ENCODE measurements at places on chromosomes 3 and 15.
A peak's percentile ranks its signal among the peaks of the same experiment; 100 is the strongest.

DNA sequence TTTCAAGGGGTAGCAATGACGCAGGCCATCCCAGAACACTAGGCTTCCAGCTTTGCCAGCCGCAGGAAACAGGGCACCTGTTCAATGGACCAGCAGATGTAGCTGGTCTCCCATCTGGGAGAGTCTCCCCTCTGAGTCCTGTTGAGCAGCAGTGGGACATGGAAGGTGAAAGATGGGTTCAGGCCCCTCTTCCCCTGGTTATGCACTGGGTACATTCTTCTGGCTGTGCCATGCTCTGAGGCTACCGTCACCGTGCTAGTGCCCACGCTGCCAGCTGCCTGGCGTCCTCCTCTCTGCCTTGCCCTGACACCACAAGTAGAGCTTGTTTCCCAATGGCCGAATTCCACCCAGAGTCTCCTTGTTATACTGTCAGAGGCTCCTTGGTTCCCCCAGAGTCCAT lies 63.1 kb downstream of the TLE3 start:
- DNase-seq: no peak

GRCh38 chr15:49320351-49320750 lies 102.7 kb upstream of the FGF7 start:
- DNase-seq: no peak

DNA sequence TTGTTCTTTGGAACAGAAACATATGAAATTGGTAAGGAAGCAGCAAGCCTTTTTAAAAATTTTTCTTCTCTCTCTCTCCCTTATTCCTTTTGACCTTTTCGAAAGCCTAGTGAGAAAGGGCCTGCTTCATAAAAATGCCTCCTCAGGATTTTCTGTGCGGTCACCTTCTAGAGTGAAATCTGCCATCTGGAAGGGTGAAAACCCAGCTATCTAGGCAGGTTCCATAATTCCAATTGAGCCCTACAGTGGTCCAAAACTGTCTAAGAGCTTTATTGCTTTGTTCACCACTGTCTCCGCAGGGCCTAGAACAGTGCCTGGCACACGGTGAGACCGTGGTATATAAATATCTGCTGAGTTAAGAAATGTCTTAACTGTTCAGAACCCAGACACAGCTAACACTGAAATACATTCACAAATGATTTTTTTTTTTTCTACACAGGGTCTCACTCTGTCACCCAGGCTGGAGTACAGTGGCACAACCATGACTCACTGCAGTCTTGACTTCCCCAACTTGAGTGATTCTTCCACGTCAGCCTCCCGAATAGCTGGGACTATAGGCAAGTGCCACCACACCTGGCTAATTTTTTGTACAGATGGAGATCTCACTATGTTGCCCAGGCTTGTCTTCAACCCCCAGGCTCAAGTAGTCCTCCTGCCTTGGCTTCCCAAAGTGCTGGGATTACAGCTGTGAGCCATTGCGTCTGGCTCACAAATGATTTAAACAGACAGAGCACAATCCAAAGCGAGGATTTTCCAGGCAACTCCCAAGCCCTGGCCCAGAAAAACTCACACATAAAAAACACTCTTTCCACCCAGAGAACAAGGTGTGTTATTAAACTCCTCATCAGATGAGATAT lies 64.4 kb downstream of the FRMD4B start:
- no peak for DNase-seq

GRCh38 chr3:65685621-65686235 lies 353.0 kb downstream of the MAGI1 start:
- no peak for DNase-seq

GRCh38 chr15:96750361-96750760 lies 419.9 kb downstream of the NR2F2 start:
- DNase-seq: no peak

GRCh38 chr3:133675631-133676335 lies 14.0 kb upstream of the TOPBP1 start:
- DNase-seq: no peak

- DNase-seq: no peak
Measured at GRCh38 chr15:39125904-39126303, 455.0 kb upstream of the THBS1 start.

DNA sequence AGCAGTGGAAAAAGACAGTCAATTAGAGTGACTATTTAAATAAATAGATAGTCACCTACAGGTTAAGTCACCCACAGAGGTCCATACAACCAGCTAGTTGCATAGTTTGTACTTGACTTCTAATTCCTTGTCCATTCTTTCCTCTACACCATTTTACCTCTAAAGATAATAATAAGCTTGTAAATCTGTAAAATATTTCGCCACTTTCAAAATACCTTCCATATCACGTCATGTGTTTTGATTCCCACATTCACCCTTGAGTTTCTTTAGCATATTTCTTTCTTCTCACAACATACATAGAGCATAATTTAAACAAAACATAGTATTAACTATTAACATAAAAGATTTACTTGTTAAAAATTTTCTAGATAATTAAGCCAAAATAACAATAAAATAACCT lies 689.6 kb downstream of the MECOM start:
- DNase-seq: no peak

DNA sequence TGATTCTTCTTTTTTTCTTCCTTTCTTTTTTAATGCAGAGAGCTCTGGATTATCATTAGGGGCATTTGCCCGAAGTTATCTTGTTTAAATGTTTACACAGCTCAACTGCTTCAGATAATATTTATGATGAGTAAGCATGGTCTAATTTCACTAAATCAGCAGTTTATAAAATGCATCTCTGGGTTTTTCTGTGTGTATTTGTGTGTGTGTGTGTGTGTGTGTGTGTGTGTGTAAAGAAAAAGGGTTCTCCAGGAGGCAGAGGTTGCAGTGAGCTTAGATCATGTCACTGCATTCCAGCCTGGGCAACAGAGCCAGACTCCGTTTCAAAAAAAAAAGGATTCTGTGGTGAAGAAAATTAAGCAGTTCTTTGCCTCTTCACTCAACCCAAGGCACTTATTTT lies 25.9 kb upstream of the TNFSF10 start:
- no peak for DNase-seq

DNA sequence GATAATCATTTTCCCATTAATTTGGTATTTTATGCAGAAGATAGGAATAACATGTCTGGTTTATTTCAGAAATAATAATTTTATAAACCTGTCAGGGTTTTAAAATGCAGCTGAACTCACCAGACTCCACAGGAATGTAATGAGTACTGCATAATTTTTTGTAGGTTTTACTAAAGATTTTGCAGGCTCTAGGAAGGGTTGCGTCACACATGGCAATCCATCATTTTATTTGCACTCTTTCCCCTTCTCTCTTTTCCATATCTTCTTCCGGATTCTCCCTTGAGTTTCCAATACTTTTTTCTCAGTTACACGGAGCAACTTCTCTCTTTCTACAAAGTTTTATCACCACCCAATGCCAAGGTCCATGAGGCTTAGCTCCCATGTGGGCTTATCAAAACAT lies 234.7 kb downstream of the NFKBIZ start:
- no peak for DNase-seq

DNA sequence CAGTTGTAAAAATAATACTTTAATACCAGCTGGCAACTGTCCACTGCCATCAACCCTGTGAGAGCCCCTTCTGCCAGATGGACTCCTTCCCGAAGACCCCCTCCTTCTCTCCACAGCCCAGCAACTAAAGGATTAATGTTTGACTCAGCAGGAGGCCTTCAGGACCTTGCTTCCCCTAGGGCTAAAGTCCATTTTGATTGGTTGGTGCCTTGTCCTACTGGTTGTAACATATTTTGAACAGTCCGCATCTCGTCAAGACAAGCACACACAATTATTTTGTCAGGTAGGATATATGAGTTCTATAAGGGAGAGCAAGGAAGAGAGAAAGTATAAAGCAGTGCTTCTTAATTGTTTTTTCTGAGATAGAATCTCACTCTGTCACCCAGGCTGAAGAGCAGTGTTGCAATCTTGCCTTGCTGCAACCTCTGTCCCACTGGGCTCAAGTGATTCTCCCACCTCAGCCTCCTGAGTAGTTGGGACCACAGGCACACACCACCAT lies 18.6 kb downstream of the ACOX2 start:
- DNase-seq: no peak

DNA sequence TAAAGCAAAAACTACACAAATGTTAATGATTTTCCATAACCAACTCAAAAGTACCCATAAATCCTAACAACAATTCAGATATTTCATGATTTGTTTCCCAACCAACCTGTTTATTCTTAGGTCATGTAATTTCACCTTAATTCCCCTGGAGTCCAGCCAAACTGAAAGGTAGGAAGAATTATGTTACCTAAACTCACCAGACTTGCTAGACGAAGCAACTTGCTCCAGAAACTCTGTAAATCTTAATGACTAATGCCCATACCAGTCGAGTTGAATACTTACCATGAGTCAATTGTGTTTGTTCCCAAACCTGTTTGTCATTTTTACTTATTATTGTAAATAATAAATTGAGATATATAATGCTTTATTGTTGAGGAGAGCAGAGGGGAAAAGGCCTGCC lies 1030.0 kb downstream of the TBL1XR1 start:
- DNase-seq: no peak

GRCh38 chr3:57281715-57282114 lies 10.8 kb downstream of the ASB14 start:
- no peak for DNase-seq

- DNase-seq: peak; percentile 8
Measured at GRCh38 chr3:102230057-102230456, 204.8 kb upstream of the ZPLD1 start.

GRCh38 chr3:48573973-48574585 lies 10.5 kb upstream of the UCN2 start:
- DNase-seq: no peak

GRCh38 chr3:44419116-44419922 lies 58.2 kb downstream of the ZNF445 start:
- DNase-seq: no peak

GRCh38 chr3:172272698-172273097 lies 175.6 kb downstream of the GHSR start:
- no peak for DNase-seq

DNA sequence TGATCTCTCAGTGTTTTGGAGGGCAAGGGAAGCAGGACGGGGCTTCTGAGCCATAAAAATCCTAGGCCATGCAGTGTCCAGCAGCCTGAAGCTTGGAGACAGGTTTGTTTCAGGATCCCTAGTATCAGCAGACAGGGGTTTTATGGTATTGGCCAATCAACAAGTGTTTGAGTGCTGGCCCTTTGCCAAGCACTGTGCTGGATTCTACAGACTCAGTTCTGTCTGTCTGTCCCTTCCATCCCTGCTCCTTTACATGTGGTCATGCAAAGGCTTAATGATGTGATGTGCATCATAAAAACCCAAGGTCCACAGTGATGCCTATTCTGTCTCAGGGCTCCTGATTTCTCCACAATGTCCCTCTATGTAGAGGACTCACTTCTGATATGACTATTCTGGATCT lies 184.1 kb downstream of the LRTM1 start:
- no peak for DNase-seq

DNA sequence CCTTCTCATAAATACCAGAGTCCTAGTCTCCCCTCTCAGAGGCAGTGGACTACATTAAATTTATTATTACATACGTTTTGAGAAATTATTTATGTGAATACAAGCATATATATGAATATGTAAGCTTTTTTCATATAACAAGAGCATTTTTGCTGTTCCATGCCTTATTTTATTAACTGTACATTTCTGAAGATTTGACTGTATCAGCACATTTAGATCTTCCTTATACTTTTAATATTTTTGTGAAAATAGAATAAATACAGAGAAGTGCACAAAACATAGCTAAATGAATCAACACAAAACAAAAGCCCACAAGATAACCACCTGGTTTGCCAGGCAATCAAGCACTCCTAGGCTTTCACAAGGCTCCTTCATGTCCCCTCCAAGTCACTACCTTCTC lies 27.8 kb downstream of the HHLA2 start:
- no peak for DNase-seq

Data from GF-D8 (cell line).